ENCODE measurements at places on chromosomes 3 and 15. TPM values are rescaled to one million over a fixed set of nuclear protein-coding genes. Genes with fewer than 3 reads are reported as not detected.

The DPP8 gene
- total RNA-seq, result 34.7 TPM

GRCh38 chr3:126985132-126985985 lies 2.4 kb downstream of the PLXNA1 start:
- no peaks in the 10 kb centered on the region for H3K27me3 ChIP-seq
- 0 out of 2 replicates have a peak, but pooled peaks cover 5% of the 10 kb centered on the region for H3K4me1 ChIP-seq
- H3K36me3 ChIP-seq, result peaks cover 7% of the 10 kb centered on the region
- no peak overlapping the region for H3K4me3 ChIP-seq
- peak; percentile 54 for DNase-seq

DNA sequence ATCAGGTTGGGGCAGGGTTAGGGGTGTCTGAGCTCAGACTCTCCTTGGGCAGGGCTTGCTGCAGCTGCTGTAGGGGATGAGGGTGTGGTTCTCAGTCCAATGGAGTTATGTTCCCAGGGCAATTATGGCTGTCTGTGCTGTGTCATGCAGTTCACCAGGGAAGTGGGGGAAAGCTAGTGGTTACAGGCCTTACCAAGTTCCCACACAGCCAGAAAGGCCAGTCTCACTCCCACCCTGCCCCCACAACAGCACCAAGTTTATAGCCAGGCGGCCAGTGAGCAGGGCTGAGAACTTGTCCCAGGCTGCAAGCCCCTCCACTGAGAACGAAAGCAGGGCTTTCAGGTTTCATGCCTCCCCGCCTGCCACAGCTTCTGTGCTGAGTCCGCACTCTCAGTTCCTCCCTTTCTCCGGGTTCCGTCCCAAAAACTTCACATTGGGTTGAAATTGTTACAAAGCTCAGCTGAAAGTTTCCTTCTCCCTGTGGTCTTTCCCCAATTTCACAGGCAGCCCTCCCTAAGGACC lies 19.6 kb upstream of the CPOX start:
- H3K27ac ChIP-seq, result peak overlapping the region; percentile 23
- 0 out of 2 replicates have a peak, but pooled peaks cover 3% of the 10 kb centered on the region for H3K27me3 ChIP-seq
- H3K36me3 ChIP-seq, result no peaks in the 10 kb centered on the region
- no peaks in the 10 kb centered on the region for H3K4me1 ChIP-seq
- no peak overlapping the region for H3K4me3 ChIP-seq

- no peaks in the 10 kb centered on the region for H3K27me3 ChIP-seq
- no peak overlapping the region for H3K27ac ChIP-seq
- peak overlapping the region; percentile 16 for H3K4me3 ChIP-seq
- no peak for DNase-seq
Measured at GRCh38 chr3:11769704-11770476, 76.8 kb downstream of the TAMM41 start.

- H3K36me3 ChIP-seq, result no peaks in the 10 kb centered on the region
- H3K27me3 ChIP-seq, result no peaks in the 10 kb centered on the region
- no peak for DNase-seq
- H3K4me1 ChIP-seq, result no peaks in the 10 kb centered on the region
- no peak overlapping the region for H3K27ac ChIP-seq
Measured at GRCh38 chr15:69009341-69009740, 5.2 kb upstream of the NOX5 start.

All from SJCRH30 (cell line).